ENCODE measurements at places on chromosomes 3 and 15. TPM values are rescaled to one million over a fixed set of nuclear protein-coding genes. Genes with fewer than 3 reads are reported as not detected.
A peak's percentile ranks its signal among the peaks of the same experiment; 100 is the strongest.

GRCh38 chr15:59972241-59972640 is 31.9 kb upstream of the FOXB1 start:
- no peak overlapping the region for H3K27ac ChIP-seq
- no peak for DNase-seq
- H3K27me3 ChIP-seq, result peaks cover 3% of the 10 kb centered on the region
- H3K4me3 ChIP-seq, result no peak overlapping the region
- H3K4me1 ChIP-seq, result no peaks in the 10 kb centered on the region

- H3K27ac ChIP-seq, result no peak overlapping the region
- no peaks in the 10 kb centered on the region for H3K27me3 ChIP-seq
- H3K36me3 ChIP-seq, result no peaks in the 10 kb centered on the region
- H3K4me1 ChIP-seq, result no peaks in the 10 kb centered on the region
- DNase-seq, result no peak
These were observed 2.7 kb downstream of the LCTL start for GRCh38 chr15:66563126-66563525.

DNA sequence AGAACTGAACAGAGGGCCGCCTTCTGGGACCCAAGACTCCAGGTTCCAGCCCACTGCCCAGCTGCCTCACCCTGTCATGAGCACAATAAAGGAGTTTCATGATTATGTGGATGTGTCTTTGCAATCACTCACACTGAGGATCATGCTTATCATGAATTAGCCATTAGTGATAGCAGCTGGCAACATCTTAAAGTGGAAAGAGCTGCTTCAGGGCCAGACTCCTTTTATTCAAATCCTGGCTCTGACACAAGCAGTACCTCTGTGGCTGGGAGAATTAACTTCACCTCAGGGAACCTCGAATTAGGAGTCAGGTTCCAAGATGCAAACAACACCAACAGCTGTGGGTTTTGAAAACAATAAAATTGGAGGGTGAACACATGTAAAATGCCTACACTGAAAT is 6.6 kb upstream of the SCAP start:
- no peaks in the 10 kb centered on the region for H3K27me3 ChIP-seq
- no peaks in the 10 kb centered on the region for H3K36me3 ChIP-seq
- H3K27ac ChIP-seq, result no peak overlapping the region
- no peak overlapping the region for H3K4me3 ChIP-seq

DNA sequence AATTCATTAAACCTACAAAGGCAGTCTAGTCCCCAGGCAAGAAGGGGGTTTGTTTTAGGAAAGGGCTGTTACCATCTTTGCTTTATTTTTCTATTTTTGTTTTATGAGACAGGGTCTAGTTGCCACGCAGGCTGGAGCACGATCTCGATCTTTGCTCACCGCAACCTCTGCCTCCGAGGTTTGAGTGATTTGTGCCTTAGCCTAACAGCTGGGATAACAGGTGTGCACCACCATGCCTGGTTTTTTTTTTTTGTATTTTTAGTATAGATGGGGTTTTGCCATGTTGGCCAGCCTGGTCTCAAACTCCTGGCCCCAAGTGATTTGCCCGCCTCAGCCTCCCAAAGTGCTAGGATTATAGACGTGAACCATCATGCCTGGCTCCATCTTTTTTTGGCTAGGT is 4.9 kb downstream of the HIGD1A start:
- no peak overlapping the region for H3K27ac ChIP-seq
- no peak overlapping the region for H3K4me3 ChIP-seq
- no peaks in the 10 kb centered on the region for H3K27me3 ChIP-seq
- no peaks in the 10 kb centered on the region for H3K4me1 ChIP-seq
- no peaks in the 10 kb centered on the region for H3K36me3 ChIP-seq
- DNase-seq, result no peak

DNA sequence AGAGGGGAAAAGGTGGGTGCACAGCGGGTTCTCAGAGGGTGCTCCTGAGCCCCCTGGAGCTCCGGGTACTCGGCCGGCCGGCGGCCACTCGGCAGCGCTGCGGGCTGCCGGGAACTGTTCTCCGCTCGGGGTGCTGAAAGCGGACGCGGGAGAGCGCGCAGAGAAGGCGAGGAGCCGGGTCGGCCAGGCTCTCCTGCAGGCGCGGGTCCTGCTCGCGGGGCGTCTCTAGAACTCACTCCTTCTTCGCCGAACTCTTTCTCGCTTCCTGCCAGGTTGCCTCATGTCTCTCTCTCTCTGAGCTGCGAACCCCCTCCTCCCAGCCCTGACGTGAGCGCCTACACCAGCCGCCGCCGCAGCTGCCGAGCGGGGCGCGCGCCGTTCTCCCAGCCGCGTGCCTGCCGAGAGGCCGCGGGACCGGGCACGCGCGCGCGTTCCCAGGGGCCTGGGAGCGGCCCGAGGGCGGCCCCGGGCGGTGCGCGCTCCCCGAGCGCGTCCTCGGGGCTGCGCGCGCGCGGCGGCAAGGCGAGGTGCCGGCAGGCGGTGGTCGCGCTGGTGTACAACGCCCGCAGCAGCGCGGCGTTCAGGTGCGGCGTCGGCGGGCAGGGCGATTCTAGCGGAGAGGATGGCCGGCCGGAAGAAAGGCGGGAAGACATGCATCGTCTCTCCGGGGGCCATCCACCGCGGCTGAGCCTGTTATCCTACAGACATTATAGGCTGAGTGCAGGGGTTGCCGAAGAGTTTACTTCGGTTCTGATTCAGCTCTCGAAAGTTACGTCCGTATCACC is at the start of gene PEX5L:
TSS of gene PEX5L (minus strand) at position 267 of the 785 bp plus-strand sequence. CDS start 338 bp downstream, outside the sequence.
- no peaks in the 10 kb centered on the region for H3K36me3 ChIP-seq
- H3K4me1 ChIP-seq, result no peaks in the 10 kb centered on the region
- no peak within 1 kb of the TSS for H3K4me3 ChIP-seq
- H3K27me3 ChIP-seq, result no peaks in the 10 kb centered on the region

DNA sequence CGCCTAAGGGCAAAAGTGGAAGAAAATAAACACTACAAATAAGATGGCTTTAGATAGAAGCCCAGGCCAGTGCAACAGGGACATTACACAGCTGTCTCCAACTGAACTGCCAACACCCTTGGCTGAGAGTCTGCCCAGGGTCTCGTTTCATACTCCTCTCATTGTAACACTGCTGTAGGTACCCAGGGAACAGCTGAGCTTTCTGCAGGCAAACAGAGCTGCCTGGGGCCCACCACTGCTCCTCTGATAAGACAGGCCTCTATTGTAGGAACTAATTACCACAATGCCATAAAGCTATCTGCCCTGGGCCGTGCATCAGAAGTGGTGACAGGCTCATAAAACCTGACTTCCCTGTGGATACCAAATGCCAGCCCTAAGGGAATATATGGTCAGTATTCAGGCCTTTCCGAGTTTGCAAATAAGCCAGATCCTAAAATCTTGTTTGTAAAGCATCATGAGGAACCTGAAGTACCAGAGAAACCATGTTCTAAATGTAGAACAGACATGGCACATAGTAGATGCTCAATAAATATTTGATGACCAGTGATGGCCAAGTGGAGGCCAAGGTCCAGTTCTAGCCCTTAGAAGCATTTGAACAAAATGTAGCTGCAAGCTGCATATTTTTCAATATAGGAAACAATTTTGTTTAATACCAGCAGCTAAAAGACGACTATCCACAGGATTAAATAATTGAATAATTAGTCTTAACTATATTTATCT is 84.3 kb upstream of the NEO1 start:
- H3K27me3 ChIP-seq, result no peaks in the 10 kb centered on the region
- DNase-seq, result no peak
- no peaks in the 10 kb centered on the region for H3K36me3 ChIP-seq
- H3K4me3 ChIP-seq, result no peak overlapping the region

DNA sequence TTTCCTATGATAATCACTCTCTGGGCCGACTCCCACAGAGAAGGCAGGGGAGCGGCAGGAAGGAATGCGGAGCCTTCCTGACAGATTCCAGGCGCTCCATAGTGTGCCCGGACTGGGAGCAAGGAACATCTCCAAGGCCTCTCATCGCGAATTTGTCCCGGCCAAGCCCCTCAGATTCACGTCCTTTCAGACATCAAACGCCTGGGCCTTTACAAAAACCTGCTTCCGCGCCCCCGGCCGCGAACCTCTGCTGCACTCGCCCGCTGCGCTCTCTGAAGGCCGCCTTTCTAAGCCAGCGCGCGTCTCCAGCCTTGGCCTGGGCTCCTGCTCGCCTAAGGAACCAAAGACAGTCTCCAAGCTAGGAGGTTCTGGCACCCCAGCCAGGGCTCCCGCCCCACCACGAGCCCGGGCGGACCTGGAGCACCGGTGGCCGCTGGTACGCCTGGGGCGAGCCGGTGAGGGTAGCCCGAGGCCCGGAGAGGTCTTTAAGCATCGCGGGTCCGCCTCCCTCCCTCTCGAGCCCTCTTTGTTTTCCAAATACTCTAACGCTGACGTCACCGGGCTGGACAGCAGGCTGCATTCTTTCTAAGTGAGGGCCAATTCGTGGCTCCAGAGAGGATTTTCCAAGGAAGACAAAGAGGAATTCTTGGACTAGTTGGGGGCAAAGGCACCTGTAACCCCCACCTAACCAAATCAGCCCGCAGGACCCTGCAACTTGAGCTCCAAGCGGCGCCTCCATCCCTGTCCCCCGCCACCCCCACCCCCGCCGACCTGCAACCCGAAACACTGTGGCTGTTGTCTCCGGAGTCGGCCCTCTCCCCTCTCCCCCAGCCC is 759 bp downstream of the AMOTL2 start:
- no peaks in the 10 kb centered on the region for H3K27me3 ChIP-seq
- H3K4me1 ChIP-seq, result peaks cover 56% of the 10 kb centered on the region
- DNase-seq, result peak; percentile 78
- H3K4me3 ChIP-seq, result peak overlapping the region; percentile 95
- peaks cover 29% of the 10 kb centered on the region for H3K36me3 ChIP-seq

DNA sequence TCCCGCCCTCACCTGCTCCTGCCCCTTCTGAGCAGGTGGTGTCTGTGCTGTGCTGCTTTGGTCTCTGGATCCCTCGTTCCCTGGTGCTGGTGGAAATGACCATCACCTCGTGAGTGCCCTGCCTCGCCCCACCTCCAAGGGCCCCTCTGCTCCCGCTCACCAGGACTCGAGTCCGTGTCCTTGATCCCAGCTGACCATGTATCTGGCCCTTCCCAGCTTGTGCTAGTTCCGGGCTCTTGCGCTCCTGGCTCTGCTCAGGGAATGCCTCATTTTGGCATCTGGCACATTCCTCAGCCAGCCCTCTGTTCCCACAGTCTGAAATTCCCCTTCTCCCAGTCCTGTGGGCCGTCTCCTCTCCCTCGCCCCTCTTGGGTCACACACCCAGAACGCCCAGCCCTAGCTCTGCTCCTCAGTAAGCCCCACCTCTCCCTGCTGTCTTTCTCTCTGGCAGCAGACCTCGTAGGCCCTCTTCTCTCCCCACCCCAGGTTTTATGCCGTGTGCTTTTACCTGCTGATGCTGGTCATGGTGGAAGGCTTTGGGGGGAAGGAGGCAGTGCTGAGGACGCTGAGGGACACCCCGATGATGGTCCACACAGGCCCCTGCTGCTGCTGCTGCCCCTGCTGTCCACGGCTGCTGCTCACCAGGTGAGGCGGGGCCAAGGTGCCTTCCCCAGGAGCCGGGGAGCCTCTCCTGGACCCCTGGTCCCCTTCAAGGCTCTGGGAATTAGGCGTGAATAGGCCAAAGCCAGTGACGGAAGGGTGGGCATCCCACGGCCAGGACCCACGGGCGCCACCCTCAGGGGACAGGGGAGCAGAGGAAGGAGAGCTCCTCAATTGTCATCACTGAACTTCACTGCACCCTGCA is 11.5 kb downstream of the SLC51A start:
- no peak overlapping the region for H3K4me3 ChIP-seq
- no peak for DNase-seq
- H3K27me3 ChIP-seq, result no peaks in the 10 kb centered on the region

Gene GABRB3
- 2.2 TPM for total RNA-seq

Gene FSTL1
- total RNA-seq, result 45.4 TPM

Gene EPHA6
- not detected for total RNA-seq

Gene REC114
- total RNA-seq, result not detected

Gene TEX55
- not detected for total RNA-seq

Gene TNFSF10
- 57.6 TPM for total RNA-seq
